ENCODE measurements at places on chromosomes 6 and 20. TPM values are rescaled to one million over a fixed set of nuclear protein-coding genes. Genes with fewer than 3 reads are reported as not detected.

- DNase-seq: no peak
Measured at GRCh38 chr6:14440215-14440910, 322.8 kb downstream of the CD83 start.

- no peak for DNase-seq
Measured at GRCh38 chr6:147298461-147298860, 94.2 kb downstream of the STXBP5 start.

MAP3K7 gene
- 40.9 TPM for total RNA-seq

PMEPA1 gene
- 4.9 TPM for total RNA-seq

DNA sequence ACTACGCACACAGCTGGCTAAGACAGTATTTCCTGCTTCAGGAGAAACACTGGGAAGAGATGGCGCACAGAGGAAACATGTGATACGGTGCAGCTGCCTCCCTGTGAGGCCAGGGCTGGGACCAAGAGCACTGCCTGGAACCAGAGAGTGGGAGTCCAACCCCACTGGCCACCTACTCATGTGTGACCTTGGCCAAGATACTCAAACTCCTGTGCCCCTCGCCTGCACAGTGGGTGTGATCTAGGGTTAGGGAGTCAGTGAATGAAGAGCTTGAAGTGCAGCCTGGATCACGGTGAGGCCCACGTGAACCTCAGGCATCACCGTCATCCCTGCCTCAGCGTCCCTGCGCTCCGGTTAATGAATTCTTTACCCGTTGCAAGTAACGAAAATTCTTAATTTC is 41.7 kb upstream of the MPC1 start:
- no peak for DNase-seq

- DNase-seq: no peak
Measured at GRCh38 chr20:37598100-37598543, 70.4 kb upstream of the BLCAP start.

MLIP gene
- total RNA-seq: not detected

DNA sequence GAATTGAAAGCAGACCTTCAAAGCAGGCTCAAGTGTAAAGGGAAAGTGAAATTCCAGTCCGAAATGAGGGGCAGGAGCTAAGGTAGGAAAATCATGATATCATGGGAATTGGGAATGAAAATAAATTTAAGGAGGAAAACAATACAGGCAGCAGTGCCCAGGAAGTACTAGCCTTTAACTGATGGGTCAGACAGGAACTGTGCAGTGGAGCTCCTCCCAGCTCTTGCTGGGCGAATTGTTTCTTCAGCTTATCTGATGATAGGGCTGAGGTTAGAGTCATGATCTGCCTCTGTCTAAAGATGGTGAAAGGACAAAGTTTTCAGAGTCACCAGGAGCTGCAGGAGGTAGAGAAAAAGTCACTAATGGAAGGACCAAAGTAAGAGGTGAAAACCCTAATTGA is 457.9 kb upstream of the PTCHD4 start:
- DNase-seq: no peak

DNA sequence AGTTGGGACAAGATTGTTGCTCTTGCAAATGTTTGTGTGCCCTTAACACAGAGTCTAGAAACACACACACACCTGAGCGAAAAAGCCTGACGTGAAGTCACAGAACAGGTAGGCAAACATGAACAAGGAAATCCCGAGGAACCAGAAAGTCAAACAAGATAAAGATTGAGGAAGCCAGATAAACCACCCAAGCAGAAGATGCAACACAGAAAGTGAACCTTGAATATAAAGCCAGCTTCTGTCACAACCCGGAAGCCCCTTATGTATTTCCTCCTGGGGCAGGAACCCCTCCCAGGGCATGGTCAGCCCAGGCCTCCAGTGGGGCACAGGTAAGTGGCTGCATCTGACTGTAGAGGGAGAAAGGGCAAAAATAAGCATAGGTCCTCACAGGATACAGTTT is 158.2 kb upstream of the SUPT3H start:
- DNase-seq: no peak

SYNDIG1 gene
- total RNA-seq: not detected

- peak; percentile 28 for DNase-seq
Measured at GRCh38 chr6:168214586-168215104, 104.9 kb downstream of the DACT2 start.

DNA sequence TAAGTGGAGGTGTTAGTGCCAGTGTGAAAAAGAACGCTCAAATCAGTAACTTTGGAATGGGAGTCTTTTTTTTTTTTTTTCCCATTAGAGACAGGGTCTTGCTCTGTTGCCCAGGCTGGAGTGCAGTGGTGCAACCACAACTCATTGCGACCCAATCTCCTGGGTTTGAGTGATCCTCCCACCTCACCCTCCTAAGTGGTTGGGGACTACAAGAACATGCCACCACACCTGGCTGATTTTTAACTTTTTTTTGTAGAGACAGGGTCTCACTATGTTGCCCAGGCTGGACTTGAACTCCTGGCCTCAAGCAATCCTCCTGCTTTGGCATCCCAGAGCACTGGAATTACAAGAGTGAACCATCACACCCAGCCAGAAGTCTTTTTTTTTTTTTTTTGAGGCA is 19.7 kb downstream of the LATS1 start:
- DNase-seq: no peak

- DNase-seq: peak; percentile 39
Measured at GRCh38 chr6:56024931-56025330, 149.5 kb upstream of the BMP5 start.

AGER gene
- total RNA-seq: not detected

DNA sequence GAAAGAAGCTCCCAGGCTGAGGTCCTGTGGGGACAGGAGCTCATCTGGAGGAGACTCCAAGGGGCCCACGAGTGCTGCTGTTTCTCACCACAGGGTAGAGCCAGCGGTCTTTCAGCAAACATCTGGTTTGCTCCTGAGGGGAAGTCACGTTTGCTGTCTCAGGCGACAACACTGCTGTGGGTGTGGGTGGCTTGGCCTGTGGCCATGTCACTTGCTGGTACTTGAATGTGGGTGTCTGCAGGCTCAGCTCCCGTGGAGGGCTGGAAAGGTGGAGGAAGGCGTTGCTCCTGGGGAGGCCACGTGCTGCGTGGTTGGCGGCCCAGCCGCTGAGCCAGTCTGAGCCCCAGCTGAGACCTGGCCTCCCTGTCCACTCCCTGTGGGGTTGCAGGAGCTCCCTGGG is 52.8 kb upstream of the MPC1 start:
- no peak for DNase-seq

LCA5 gene
- total RNA-seq: 10.2 TPM

- DNase-seq: no peak
Measured at GRCh38 chr6:76856065-76856464, 607.2 kb downstream of the HTR1B start.

DNA sequence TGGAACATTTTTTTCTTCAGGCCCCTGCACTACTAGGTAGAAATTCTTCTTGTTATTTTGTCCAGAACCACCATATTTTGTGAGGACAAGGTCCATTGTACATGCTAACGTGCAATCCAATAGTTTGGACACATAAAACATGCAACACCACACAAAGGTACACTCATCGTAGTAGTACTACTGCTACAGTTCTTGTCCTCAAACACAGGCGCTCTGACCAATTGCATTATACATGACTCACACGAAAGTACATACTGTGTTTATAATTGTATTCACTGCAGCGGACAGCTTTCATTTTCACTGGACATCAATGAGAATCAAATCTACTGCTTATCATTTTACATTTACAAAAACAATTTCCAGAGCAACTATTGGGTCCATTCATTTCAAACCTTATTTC is 15.3 kb upstream of the SMLR1 start:
- DNase-seq: peak; percentile 50

GRCh38 chr6:109794201-109794923 is 103.3 kb downstream of the FIG4 start:
- DNase-seq: peak; percentile 73

HLA-DRA gene
- total RNA-seq: not detected

GRCh38 chr20:34312544-34313217 is 9.5 kb upstream of the AHCY start:
- peak; percentile 81 for DNase-seq

DNA sequence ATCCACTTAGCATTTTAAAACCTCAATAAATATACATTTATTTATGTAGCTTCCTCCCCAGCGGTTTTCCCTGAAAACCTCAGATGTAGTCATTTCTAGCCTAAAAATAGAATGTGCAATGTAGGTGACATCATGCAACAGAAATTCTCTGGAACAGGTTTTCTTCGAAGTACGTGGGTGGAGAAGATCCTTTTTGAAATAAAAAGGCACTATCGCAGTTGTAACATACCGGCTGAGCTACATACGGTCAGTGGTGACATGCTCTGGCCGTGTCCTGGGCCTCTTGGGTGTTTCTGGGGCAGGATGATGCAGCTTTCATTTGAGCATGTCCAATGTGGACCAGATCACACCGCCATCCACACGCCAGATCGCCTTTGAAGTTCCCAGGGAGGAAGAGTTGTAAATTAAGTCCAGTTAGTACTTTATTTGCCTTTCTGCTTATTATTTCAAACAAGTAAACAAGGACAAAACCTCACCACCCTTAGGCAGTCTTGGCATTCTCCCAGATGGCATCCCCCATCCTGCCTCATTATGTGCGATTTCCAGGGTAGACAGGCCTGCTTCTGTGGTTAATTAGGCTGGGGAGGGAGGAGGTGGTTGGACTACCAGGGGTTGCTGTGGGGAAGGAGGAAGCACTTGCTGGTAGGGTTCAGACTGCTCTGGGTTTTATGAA is 109.5 kb upstream of the CLDN20 start:
- DNase-seq: peak; percentile 79

DNA sequence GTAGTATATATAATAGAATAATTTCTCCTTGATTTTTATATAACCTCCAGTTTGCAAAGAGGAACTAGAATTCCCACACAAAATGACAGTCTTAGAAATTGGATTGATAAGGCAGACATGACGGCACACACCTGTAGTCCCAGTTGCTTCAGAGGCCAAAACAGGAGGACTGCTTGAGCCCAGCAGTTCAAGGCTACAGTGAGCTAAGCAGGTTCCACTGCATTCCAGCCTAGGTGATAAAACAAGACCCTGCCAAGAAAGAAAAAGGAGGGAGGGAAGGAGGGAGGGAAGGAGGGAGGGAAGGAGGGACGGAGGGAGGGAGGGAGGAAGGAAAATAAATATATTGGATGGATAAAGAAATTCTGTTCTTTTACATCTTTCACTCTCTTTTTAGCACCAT is 77.6 kb upstream of the SASH1 start:
- no peak for DNase-seq

DNA sequence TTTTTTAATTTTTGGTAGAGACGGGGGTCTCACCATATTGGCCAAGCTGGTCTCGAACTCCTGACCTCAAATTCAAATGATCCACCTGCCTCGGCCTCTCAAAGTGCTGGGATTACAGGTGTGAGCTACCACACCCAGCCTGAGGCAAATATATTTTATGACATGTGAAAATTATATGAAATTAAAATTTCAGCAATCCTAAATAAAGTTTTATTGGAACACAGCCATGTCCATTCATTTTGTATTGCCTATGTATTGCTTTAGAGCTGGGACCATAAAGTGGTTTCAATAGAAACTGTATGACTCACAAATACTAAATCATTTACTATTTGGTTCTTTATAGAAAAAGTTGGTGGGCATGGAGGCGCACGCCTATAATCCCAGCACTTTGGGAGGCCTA is 32.0 kb upstream of the GCM1 start:
- DNase-seq: no peak

CD109 gene
- 47.3 TPM for total RNA-seq

- no peak for DNase-seq
Measured at GRCh38 chr6:108903796-108904195, 55.6 kb downstream of the ARMC2 start.

VSTM2L gene
- 14.1 TPM for total RNA-seq

GRCh38 chr6:42292004-42292740 is 74.5 kb upstream of the MRPS10 start:
- DNase-seq: peak; percentile 78

DNA sequence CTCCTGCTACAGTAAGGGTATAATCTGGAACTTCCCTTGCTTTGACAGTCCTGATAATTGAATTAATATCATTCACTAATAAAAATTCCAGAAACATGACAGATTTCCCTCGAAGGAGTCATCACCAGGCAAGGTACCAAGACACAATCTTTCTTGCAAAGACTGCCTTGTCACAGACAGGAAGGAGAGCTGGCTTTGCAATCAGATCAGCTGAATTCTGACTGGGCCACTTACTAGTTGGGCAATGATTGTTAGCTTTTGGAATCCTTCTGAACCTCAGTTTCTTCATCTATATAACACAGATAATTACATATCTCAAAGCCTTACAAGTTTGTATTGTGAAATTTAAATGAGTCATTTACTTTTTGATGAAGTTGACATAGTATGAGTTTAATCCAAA is 344.2 kb downstream of the RFPL4B start:
- DNase-seq: peak; percentile 61

DNA sequence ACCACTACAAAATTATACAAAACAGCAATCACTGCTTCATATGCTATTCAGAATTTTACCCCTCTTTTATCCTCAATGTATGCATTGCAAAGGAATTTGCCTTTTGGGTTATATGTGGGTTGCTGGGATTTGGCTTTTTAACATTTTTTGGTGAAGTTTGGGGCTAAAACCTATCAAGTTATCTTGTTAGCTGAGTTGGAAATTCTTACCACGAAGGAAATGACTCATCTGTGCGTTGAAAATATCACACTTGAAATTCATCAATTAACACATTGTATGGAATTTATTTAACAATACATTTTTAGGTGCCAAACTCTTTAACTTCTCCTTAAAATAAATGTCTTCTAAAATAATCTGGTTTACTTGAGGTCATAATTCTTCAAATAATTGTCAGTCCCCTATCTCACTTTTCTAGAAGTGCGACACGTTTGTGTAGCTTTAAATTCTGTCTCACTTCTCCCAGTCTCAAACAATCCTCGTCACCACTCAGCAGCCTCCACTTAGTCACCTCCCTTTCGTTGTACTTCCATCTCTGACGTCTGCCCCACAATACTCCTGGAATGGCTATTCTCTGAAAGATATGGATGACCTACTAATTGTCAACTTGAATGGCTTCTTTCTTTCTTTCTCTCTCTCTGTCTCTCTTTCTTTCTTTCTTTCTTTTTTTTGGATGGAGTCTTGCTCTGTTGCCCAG is 88.5 kb downstream of the PHACTR1 start:
- DNase-seq: no peak

PKIB gene
- not detected for total RNA-seq

ZSCAN23 gene
- total RNA-seq: 2.6 TPM

CLPSL2 gene
- total RNA-seq: not detected

- DNase-seq: no peak
Measured at GRCh38 chr6:12613811-12614210, 102.8 kb upstream of the PHACTR1 start.

DNA sequence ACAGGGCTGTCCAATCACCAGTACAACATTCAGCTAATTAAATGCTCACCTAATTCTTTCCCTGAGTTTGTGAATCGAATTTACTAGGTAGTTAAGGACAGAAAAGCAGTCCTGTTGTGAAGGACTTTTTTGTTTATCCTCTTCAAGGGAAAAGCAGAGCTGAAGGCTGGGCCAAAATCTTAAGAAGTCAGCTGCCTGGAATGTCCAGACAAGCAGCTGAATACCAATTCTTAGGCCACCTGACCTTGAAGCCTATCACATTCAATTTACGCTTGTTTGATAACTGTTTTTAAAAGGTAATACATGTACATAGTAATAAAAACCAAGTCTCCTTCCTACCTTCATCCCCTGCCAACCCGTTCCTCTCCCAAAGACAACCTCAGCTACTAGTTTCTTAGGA is 56.4 kb downstream of the UQCC1 start:
- no peak for DNase-seq

All from SJSA1 (cell line).